CD4-positive, alpha-beta T cell treated with Interleukin-1 beta for 1 hour (primary cell): ENCODE measurements at places on chromosomes 16 and 17.

GRCh38 chr16:19853742-19854542 is 30.7 kb downstream of the GPRC5B start:
- no peak for DNase-seq

- DNase-seq: no peak
Measured at GRCh38 chr16:67206838-67207248, 7.9 kb downstream of the ELMO3 start.

GRCh38 chr17:74968361-74968780 is 4.2 kb downstream of the HID1 start:
- DNase-seq: no peak

GRCh38 chr16:19393226-19394111 is 24.2 kb upstream of the TMC5 start:
- DNase-seq: no peak

- DNase-seq: peak; percentile 77
Measured at GRCh38 chr16:85303354-85303883, 191.1 kb upstream of the CIBAR2 start.

DNA sequence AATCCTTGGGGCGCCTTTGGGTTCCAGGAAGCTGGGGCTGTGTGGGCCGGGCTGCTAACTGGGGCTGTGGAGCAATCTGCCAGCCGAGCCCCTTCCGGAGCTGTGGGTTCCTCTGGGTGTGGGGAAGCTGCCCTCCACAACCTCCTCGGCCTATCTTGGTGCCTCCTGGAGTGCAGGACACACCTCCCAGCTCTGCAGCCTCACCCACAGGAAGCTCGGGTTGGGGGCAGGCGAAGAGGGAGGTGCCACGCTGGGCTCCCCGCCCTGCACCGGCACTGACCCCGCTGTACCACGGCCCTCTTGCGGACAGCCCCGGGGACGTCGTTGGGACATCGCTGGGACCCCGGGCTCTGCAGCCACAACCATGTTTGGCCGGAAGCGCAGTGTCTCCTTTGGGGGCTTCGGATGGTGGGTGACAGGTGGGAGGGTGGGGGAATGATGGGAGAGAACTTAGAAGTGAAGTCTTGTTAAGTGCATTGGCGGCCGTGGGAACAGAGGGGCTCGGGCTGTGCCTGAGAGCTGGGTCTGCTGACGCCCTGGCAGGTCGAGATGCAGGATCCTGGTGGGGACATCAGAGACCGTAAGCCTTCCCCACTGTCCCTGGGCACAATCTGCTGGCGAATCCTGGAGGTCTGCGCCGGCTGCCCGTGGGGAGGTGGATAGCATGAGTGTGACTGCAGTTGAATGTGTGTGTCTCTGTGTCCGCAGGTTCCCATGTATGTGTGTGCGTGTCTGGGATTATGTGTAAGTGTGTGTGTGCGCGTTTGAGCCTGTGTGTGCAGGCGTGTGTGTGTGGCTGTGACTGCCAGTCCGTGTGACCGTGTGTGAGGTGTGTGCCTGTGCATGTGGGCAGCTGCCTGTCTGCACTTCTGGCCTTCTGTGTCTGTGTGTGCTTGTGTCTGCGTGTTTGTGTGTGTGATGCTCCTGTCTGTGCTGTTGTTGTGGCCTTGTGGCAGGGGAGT is at the start of gene RAP1GAP2:
TSS of gene RAP1GAP2 (plus strand) at position 275 of the 962 bp plus-strand sequence. CDS start at position 365, 90 bp downstream.
- peak; percentile 84 for DNase-seq

DNA sequence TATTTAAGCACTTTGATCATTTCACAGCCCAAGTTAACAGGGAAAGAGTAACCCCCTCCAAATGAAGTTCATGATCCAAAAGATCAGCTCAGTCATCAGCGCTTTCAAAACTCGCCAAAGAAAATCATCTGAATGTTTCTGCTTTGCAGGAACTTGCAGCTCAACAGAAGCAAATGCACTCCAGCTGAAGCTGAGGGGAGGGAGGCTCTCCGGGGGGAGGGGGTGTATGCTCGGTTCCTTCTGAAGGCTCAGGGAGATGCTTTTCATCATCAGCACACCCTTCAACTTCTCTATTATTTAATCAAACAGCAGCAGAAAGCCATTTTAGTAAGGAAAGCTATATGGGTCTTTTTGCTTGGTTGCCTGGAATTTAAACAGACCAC is 24.4 kb upstream of the ERN1 start:
- DNase-seq: no peak

- DNase-seq: no peak
Measured at GRCh38 chr17:78174870-78175642, 6.7 kb downstream of the SYNGR2 start.

DNA sequence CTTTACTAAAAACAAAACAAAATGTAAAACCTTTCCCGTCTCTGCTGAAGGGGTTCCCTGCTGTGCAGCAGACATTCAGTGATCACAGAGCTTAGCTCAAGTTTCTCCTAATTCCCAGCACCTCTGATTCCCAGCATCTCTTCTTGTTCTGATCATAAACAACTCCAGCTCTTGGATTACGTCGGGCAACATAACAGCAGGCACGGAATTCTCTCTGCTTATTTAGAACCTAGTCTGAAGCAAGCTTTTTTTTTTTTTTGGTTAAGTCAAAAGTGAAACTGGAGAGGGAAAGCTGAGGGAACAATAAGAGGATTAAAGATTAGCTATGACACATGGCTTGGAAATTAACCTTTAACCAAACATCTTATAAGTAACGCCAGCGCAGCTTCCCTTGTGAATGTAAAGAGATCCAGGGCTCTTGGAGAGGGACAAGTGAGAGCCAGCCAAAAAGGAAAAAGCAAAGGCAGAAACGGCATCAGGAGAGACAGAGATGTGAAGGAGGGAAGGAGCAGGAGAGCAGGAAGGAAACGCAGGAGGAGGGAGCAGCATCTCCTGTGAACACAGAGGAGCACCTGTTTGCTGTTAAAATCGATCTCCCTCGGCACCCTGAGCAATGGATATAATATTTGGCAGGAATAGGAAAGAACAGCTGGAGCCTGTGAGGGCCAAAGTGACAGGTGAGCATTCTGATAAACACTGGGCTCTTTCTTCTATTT is at the start of gene BCO1:
TSS of gene BCO1 (plus strand) at position 394 of the 716 bp plus-strand sequence. CDS start at position 614, 220 bp downstream.
- no peak for DNase-seq

DNA sequence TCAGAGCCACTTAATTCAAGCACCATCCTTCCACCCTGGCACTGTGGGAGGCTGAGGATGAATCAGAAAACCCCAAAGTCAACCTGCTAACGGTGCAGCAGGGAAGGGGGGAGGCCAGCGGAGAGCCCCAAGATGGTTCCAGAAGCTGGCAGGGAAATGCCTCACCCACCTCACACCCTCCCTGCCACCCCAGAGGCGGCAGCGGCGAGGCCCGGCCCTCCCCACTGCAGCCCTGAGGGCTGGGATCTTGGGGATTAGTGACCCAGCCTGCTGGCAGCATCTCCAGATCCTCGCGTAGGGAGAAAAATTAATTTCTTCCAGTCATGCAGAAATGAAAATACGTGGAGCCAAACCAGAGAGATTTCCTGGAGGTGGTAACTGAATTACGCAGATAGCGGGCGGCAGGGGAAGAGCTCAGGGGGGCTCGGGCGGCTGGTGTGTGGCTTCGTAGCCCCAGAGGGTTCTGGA is 38.2 kb downstream of the CBFA2T3 start:
- DNase-seq: no peak

GRCh38 chr17:9509236-9509816 is 66.3 kb downstream of the STX8 start:
- no peak for DNase-seq

- no peak for DNase-seq
Measured at GRCh38 chr16:57004387-57005250, 15.3 kb downstream of the NLRC5 start.

DNA sequence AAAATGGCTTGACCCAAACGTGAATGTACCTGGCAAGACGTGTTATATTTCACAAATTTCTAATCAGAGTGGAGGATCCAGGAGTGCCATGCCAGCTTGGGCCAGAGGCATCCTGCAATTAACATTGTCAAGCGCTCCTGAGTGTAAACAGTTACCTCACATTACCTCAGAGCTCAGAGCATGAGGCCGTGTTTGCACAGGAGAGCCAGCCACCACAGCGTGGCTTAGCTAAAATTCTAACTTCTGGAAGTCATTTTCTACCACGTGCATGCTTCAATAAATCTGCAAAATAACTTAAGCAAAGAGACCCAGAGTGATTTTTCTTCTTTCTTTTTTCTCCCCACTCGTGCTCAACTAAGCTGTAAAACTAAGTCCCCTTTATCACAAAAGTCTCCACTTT is 769.0 kb downstream of the KCNJ2 start:
- DNase-seq: no peak

- no peak for DNase-seq
Measured at GRCh38 chr17:55086635-55087058, 118.1 kb downstream of the STXBP4 start.

- DNase-seq: no peak
Measured at GRCh38 chr17:70076189-70076588, 1.2 kb downstream of the KCNJ16 start.

GRCh38 chr16:55700961-55701360 is 45.2 kb downstream of the SLC6A2 start:
- no peak for DNase-seq

DNA sequence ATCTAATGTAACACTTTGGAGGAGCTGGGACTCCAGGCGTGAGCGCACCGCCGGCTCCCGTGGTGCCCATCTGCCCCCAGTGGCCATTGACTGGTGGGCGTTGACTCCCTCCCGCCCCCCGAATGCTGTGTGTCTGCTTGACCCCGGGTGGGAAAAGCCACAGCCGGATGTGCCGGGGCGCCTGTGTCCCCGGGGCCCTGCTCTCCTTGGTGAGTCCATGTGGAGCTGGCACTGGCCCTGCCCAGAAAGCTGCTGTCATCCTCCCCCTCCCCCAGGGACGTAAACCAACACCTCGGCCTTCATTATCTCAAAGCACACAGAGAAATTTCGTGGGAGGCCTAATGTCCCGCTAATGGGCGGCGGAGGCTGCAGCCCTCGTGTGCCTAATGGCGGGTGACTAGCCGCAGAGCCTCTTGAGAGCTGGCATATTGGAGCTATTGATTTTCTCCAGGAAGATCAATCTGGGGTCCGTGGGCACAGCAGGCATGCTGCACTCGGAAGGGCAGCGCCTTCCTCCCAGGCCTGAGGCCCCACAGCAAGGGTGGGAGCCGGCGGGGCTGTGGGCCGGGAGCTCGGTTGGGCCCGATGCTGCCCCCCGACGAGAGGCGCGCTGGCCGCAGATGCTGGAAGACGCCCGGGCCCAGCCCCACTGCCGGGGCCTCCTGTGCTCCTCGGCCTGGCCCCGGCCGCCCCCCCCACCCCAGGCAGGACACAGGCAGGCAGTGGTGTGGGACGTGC is 4.0 kb upstream of the PERCC1 start:
- DNase-seq: no peak

GRCh38 chr16:12901597-12902461 is at the start of gene SHISA9:
SHISA9 (plus strand) TSS chr16:12901598.
- DNase-seq: no peak

GRCh38 chr16:24543949-24544348 is 4.6 kb downstream of the RBBP6 start:
- no peak for DNase-seq

DNA sequence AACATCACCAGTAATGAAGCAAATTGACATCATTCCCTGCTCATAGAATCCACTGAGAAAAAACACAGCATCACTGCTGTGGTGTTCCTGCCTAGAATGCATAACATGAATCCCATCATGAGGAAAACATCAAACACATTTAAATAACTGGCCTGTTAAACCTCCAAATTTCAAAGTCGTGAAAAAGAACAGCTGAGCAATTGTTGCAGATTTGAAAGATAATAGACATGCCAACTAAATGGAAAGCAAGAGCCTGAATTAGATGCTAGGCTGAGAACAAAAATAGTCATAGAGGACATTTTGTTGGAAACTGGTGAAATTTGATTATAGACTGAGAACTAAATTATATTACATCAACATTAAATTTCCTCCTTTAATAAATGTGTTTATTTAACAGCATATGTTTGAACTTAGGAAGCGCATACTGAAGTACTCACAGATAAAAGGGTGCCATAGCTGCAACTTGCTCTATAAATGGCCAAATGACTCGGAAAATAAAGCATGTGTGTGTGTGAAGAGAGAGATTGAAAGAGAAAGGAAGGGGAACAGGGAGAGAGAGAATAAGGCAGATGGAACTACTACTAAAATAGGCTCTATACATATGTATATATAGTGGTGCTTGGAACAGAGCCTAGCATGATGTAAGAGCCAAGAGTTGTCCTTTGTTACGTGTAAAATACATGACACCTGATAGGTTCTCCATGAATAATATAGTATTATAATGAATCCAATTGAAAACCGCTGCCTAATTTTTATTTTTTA is 305.0 kb upstream of the MON1B start:
- no peak for DNase-seq

GRCh38 chr17:40356990-40357881 is 7.3 kb downstream of the GJD3 start:
- no peak for DNase-seq

DNA sequence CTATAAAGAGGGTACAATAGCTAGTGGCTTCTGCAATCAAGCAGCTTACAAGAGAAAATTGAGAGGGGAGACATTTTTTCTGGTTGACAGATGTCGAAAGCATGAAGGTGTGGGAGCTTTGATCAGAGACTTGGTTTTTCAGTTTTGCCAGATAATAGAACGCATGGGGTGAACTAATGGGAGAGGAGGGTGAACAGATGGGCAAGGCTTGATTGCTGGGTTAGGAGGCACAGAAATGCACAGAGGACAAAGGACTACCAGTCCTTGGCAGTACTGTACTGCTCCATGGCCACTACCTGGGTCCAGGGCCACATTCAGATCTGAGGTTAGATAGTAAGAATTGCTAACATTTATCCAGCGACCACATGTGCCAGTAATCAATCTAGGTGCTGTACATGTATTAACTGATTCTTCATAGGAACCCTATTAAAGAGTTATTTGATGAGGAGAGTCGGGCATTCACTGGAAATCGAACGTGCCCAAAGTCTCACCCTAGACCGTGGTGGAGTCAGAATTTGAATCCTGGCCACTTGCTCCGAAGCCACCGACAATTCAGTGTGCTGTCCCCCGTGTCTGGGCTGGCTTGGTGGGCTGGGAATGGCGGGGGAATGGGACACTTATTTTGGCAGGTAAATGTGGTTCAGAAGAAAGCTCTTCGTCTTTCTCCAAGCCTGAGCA is 873 bp upstream of the KSR1 start:
- DNase-seq: no peak

- DNase-seq: no peak
Measured at GRCh38 chr16:88614818-88615580, 23.4 kb upstream of the IL17C start.

GRCh38 chr17:58272367-58273280 is 8.1 kb downstream of the MPO start:
- DNase-seq: no peak

DNA sequence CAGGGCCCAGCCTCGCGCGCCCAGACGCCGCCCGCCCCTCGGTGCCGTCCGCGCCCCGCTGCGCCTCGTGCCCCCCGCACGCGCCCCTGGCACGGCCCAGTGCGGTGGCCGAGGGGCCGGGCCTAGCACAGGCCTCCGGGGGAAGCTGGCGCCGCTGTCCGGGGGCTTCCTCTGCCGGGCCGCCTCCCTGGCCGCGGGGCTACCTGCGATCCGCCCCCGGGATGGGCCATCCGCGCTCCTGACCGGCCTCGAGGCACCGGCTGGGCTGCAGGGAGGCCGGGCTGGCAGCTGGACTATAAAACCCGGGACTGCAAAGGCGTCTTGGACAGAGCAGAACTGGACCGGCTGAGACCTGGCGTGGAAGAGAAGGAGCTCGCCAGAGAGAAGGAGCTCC is 783 bp downstream of the BHLHA9 start:
- DNase-seq: no peak
